ENCODE measurements at places on chromosomes 5 and 9. TPM values are rescaled to one million over a fixed set of nuclear protein-coding genes. Genes with fewer than 3 reads are reported as not detected.

- no peaks in the 10 kb centered on the region for H3K4me1 ChIP-seq
- H3K4me3 ChIP-seq, result no peak overlapping the region
- no peak for DNase-seq
- no peaks in the 10 kb centered on the region for H3K27me3 ChIP-seq
- H3K27ac ChIP-seq, result no peak overlapping the region
- H3K36me3 ChIP-seq, result no peaks in the 10 kb centered on the region
Measured at GRCh38 chr9:16364347-16364746, 506.1 kb downstream of the BNC2 start.

DNA sequence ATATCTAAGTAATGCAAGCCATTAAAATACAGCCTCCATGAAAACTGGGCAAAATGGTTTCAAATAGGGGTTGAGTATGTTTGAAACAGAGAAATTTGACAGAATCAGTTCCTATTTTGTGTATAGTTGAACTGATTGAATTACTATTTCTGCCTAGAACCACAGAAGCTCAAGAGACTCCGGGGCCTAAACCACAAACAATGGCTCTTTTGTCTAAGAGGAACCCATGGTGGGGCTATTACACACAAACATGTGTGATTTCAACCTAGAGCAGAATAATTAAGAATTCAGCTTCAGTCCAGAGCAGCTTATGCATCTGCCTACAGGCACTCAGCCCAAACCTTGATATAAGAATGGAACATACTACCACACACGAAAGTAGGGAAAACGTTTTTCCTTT lies 171.2 kb upstream of the MPDZ start:
- H3K4me1 ChIP-seq, result no peaks in the 10 kb centered on the region
- no peaks in the 10 kb centered on the region for H3K27me3 ChIP-seq
- no peak overlapping the region for H3K4me3 ChIP-seq
- H3K27ac ChIP-seq, result no peak overlapping the region

GRCh38 chr9:89795538-89796195 lies 190.9 kb downstream of the GADD45G start:
- no peaks in the 10 kb centered on the region for H3K4me1 ChIP-seq
- no peak overlapping the region for H3K27ac ChIP-seq
- DNase-seq, result no peak
- H3K27me3 ChIP-seq, result no peaks in the 10 kb centered on the region
- no peaks in the 10 kb centered on the region for H3K36me3 ChIP-seq

DNA sequence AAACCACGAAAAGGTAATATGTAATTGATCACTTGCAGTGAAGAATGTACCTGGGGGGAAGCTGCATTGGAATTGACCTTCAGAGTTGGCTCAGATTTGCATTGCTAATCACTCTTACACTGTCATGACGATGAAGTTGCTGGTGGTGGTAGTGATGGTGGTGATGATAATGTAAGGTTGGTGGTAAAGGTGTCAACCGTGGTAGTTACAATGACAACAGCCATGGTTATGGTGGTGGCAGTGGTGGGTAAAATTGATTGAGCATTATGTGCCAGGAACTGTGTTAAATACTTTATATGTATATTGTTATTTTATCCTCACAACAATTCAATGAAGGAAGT lies 282.4 kb downstream of the NR3C1 start:
- no peak for DNase-seq
- H3K27me3 ChIP-seq, result no peaks in the 10 kb centered on the region
- H3K36me3 ChIP-seq, result peaks cover 7% of the 10 kb centered on the region
- no peak overlapping the region for H3K27ac ChIP-seq
- peaks cover 15% of the 10 kb centered on the region for H3K4me1 ChIP-seq
- H3K4me3 ChIP-seq, result no peak overlapping the region

- no peak overlapping the region for H3K4me3 ChIP-seq
- H3K27me3 ChIP-seq, result peaks cover 4% of the 10 kb centered on the region
- no peak overlapping the region for H3K27ac ChIP-seq
- no peaks in the 10 kb centered on the region for H3K36me3 ChIP-seq
Measured at GRCh38 chr5:111937094-111937493, 180.1 kb upstream of the NREP start.

DNA sequence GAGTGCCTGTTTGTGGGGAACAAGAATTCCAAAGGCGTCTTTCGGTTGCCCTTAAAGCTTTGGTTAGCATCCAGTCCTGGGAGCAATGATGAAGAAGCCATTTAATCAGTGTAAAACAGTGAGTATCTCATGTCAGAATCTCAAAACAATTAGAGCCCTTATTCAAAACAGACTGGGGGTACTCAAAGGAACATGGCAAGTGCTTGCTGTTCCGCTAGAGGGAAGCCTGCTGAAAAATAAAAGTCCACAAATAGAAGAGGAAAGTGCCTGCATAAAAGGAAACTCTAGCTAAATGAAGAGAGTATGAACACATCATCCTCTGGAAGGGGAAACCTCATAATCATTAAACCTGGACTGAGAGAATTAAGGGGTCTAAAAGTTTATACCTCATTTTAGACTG lies 26.4 kb downstream of the FBXL7 start:
- no peaks in the 10 kb centered on the region for H3K36me3 ChIP-seq
- H3K27ac ChIP-seq, result no peak overlapping the region
- DNase-seq, result no peak
- H3K4me3 ChIP-seq, result no peak overlapping the region

The ELAVL2 gene
- total RNA-seq, result not detected

The CNTLN gene
- 0.10 TPM for total RNA-seq

The CHSY3 gene
- not detected for total RNA-seq

Measured in activated naive CD4-positive, alpha-beta T cell treated with anti-CD3 and anti-CD28 coated beads for 36 hours (primary cell).